Caco-2 (cell line): ENCODE measurements at places on chromosomes 11 and 22. TPM values are rescaled to one million over a fixed set of nuclear protein-coding genes. Genes with fewer than 3 reads are reported as not detected.

- DNase-seq: no peak
Observed at GRCh38 chr11:95147364-95147905, 57.8 kb downstream of the ENDOD1 start.

DNA sequence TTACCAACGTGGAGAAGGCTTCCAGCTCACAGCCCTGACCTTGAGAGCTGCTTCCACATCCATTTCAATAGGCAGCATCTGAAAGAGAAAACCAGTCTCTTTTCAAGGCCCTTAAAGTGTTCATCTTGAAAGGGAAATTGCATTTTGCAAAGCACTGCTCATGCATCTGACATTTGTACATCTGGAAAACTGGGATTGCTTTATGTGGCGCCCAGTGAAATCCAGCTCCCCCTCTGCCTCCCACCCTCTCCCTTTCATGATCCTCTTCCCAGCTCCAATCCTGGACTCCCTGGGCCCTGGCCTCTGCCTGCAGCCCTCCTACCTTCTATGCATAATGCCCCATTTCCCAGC, 17.4 kb downstream of the TP53AIP1 start:
- no peak for DNase-seq

DNA sequence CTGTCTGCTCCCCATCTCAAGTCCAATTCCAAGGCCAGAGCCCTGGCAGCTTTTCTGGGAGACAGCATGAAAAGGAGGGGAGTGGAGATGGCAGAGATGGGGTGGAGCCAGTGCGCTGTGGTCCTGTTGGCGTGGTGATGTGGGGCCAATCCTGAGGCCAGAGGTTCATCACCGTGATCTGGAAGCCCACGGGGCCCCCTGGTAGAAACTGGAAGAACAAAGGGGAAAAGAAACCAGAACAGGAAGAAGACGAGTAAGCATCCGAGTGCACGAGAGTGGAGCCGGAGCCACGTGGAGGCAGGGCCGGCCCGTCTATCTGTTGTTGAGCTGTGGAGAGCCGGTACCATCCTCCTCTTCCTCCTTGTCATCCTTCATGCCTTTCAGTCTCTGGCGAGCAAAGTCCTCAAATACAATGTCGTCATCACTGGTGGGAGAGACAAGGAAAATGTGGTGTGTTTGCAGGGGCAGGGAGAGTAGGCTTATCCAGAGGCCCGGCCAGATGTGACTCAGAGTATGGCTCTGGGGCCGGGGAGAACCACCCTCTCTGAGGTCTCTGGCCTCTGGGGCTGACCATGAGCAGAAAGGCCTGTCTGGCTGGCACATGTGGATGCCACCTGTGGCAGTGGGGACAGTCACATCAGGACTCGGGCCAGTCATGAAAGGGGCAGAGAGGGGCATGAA, 25.4 kb downstream of the TPBGL start:
- no peak for DNase-seq

CAVIN3 gene
- total RNA-seq: 7.7 and 11.2 TPM in 2 replicates

SLC29A2 gene
- 30.3 and 32.0 TPM in 2 replicates for total RNA-seq

DNA sequence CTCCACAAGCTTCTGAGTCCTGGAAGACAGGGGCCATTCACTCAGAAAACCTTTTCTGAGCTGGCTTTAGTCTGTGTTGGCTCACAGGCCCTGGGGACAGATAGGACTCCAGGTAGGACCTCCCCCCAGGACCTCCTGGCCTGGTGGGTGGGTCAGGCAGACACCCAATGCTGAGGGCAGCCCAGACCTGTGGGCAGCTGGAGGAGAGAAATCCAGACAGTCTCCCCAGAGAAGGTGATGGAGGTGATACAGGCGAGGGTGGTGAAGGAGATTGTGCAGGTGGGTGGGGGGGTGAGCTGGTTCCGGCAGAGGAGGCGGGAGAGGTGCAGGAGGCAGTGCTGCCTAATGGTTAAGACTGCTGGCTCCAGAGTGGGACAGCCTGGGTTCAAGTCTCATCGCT, 15.6 kb downstream of the LRRC32 start:
- DNase-seq: no peak

DNA sequence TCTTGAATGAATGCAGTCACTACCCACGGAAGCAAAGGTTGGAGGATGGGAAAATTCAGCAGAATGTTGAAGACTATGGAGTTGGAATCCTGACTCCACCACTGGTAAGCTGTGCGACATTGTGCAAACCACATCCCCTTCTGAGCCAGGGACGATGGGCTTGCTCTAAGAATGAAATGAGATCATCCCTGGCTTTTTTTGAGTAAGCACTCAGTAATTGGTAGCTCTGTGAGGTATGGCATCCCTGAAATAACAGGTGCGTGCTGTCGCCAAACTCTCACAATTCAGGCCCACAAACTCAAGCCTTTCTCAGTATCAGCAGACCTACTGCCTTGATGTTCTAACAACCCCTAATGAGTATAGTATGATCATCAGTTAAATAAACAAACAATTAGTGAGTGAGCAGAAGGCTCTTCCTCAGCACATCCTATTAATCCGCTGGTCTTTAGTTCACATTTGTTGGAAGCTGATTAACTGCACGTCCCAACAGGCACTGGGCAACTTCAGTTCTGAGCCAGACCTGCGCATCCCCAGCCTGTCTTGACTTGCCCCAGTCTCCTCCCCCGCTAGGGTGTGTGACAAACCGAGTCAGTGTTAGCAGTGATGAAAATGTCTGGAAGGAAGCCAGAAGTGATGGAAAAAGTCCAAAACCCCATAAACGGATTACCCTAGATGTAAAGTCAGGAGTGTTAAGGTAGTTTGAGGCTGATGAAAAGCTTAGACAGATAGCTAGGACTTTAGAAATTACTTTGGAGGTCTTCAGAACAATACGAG, 235.5 kb downstream of the GRIK4 start:
- DNase-seq: no peak

GRCh38 chr11:115237578-115237977, 266.6 kb downstream of the CADM1 start:
- no peak for DNase-seq

- DNase-seq: no peak
Observed at GRCh38 chr22:47784367-47784983, 1022.0 kb downstream of the TBC1D22A start.

DNA sequence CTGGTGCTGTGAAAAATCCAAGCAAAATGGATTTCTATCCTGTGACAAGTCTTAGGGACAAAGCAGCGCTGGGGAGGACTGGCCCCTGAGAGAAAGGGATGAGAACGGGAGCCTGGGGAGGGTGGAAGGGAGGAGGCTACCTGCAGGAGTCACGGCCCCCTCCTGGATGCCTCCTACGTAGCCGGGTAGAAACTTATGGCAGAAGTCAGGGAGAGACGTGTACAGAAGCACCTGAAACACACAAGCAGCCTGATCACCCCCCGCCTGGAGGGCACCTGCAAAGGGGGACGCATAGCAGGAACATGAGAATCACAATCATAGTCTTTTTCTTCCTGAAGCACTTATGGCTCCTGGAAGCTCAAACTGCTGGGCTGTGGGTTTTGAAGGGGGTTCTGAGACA, 6.1 kb downstream of the DHCR7 start:
- no peak for DNase-seq

GRCh38 chr22:45896964-45897538, 79.9 kb downstream of the WNT7B start:
- DNase-seq: no peak

DNA sequence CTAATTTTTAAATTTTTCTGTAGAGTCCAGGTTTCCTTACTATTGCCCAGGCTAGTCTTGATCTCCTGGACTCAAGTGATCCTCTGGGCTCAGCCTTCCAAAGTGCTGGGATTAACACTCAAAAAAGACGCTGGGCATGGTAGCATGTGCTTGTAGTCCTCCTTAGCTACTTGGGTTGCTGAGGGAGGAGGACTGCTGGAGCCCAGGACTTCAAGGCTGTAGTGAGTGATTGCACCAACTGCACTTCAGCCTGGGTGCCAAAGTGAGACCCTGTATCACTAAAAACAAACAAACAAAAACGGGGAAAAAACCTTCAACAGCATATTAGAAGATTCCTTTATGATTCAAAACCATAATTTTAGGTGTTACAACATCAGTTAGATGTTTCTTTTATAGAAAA, 44.6 kb downstream of the RSF1 start:
- no peak for DNase-seq

ACR gene
- total RNA-seq: not detected in 2 replicates

CEND1 gene
- total RNA-seq: not detected in 2 replicates

OR4D11 gene
- not detected in 2 replicates for total RNA-seq

ASRGL1 gene
- 41.1 and 43.3 TPM in 2 replicates for total RNA-seq

CARD18 gene
- total RNA-seq: not detected in 2 replicates

GRCh38 chr22:38038890-38039812, 18.1 kb upstream of the PICK1 start:
- no peak for DNase-seq

DNA sequence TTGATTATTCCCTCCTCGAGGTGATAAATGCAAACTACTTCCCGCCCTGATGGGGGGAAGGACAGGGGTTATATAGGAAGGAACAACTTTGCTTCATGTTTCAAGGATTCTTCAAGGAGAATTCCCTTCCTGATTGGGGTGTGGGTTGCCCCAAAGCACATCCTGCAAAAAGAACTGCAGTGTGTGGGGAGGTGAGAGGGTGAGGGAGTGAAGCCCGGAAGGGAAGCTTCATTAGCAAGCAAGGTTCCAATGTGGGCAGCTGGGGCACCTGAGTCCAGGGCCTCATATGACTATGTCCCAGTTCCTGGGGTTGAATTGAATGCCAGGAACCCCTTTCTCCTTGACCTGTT, 326.0 kb downstream of the MN1 start:
- no peak for DNase-seq

- DNase-seq: no peak
Observed at GRCh38 chr11:67666676-67667489, 7.5 kb downstream of the ALDH3B2 start.

DNA sequence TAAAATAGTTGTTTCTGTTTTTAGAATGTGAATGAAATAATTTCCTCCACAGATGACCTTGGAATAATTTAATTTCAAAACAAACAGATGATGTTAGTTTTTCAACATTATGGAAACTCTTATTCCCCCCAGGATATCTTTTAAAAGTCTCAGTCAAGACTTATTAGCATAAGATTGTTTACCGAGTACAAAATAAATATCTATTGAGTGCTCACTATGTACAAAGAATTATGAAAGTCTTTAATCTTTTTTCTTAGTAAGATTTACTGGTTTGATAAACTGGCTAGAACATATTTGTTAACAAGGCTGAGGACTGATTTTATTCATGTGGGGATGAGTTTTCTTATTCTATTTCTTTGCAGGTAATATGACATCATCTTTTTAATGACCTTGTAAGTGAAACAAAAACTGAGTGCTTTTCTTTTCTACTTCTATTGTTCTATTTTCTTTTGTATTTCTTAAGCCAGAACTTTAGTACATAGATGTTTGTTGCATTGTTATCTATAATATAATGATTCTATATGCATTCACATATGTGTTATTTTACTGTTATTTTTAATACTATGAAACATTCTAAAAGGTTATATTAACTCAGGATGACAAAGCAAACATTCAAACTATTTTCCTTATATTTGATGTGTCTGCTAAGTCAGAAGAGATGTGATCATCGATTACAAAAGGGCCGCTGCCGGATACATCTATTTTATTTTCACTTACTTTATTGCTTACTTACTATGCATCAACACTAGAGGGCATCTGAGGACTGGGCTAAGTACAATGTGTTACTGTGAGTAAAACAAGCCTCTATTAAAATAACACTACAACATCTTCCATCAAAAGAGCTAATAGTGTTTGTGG, 111.0 kb upstream of the ARHGAP42 start:
- DNase-seq: peak; percentile 64

ABTB2 gene
- total RNA-seq: 2.9 and 3.6 TPM in 2 replicates

- DNase-seq: no peak
Observed at GRCh38 chr22:17140826-17141766, 18.0 kb downstream of the HDHD5 start.

DNA sequence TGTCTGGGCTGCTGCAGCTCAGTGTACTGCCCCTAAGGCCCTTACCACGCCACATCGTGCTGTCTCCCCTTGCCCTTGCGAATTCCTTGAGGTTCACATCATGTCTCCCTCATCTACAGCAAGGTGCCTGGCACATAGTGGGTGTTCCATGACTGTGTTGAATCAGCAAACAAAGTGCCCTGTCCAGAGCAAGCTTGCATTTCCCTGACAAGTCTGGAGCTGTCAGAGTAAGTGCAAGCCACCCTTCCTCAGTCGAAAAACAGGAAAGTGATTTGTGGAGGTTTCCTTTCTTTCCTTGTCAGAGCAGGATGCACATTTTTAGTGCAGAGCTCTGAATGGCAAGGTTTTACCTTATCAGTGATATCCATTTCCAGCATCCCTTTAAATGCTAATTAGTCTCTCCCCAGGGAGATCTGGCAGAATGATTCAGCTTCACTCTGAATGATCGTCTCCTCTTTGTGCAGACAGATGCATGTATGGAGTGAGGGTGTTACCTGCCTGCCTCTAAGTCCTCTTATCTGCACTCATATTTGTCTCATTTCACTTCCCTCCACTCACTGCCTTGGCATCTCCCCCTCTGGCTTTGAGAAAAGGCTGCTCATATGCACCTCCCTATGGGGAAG, 331.2 kb downstream of the TMEM135 start:
- no peak for DNase-seq

DNA sequence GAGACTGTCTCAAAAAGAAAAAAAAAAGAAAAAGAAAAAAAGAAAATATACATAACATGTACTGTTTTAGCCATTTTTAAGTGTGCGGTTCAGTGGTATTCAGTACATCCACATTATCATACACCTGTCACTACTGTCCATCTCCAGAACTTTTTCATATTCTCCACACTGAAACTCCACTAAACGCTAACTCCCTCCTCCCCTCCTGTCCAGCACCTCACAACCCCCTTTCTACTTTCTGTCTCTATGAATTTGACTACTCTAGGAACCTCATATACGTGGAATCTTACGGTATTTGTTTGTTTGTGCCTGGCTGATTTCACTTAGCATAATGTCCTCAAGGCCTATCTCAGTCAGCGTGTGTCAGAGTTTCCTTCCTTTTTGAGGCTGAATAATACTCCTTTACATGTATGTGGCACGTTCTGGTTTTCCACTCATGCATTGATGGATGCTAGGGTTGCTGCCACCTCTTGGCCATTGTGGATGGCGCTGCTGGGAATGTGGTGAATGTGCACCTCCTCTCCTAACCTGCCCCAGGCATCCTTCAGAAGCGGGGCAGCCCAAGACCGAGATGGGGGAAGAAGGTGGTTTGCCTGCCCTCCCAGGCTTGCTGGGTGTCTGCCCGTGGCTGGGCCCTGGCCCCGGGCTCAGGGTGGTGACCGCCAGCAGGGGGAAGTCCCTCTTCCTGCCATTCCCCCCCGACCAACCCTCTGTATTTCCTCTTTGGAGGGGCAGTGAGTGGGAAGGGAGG, 60.5 kb downstream of the BCR start:
- peak; percentile 50 for DNase-seq

ZNF214 gene
- total RNA-seq: 0.16 and 0.70 TPM in 2 replicates

SLC1A2 gene
- total RNA-seq: 1.4 and 2.0 TPM in 2 replicates

DNA sequence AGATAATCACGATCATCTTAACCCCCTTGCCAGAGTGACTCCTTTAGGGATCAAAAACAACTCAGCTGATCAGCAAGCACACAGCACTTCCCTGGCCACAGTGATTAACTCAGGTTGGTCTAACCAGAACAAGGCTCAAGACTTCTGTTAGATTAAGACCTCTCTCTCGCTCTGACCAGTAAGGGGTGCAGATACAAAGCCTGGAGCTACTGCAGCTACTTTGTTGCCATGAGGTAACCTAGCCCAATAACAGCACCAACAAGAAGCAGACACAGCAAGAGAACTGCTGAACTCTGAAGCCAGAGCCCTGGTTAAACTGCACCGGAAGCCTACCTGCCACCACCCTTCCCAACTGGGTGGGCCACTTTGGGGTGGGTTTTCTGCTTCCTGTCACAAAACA, 42.0 kb downstream of the LINC01488 start:
- DNase-seq: no peak

- peak; percentile 92 for DNase-seq
Observed at GRCh38 chr11:120674542-120674941, 163.0 kb downstream of the GRIK4 start.

CTNND1 gene
- total RNA-seq: 223 and 225 TPM in 2 replicates

- DNase-seq: no peak
Observed at GRCh38 chr11:22006901-22007300, 186.0 kb upstream of the ANO5 start.
